ENCODE measurements at places on chromosomes 2 and 18.
A peak's percentile ranks its signal among the peaks of the same experiment; 100 is the strongest.

DNA sequence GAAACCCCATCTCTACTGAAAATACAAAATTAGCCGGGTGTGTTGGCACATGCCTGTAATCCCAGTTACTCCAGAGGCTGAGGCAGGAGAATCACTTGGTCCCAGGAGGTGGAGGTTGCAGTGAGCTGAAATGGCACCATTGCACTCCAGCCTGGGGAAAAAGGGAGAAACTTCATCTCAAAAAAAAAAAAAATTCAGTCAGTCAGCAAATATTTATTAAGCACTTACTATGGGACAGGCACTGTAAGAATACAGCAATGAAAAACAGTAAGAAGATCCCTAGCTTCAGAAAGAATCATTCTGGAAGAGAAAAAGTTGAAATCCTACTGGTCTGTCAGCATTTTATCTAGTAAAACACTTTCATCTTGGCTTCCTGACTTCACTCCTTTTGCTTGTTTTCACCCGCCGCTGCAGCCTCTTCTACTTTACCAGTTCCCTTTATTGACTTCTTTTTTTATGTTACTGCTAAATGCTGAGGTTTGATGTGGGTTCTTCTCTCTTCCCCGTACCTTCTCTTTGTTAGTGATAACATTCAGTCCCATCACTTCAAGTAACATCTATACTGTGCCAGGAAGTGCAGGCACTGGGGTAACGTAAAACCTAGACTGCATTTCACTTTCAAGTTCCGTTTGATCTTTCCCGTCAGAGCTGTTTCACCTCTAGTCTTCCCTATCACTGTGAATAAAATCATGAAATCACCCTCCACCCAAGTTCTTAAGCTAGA lies 10.8 kb upstream of the TAF4B start:
- DNase-seq, result no peak

DNA sequence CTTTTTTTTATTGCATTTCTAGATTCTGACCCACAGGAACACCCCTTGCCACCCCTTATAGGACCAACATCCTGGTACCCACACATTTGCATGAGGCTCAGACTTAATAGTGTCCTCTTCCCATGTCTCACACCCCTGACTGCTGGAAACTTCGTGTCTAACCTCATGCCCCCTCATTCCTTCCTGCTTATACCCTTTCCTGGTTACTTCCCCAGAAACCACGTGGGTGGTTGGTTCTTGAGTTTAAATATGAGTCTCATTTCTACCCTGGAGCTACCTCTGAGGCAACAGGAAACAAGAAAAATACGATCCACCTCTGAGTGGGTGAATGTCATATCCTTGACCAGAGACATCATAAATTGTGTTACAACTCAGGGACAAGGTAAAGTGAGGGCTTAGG lies 1.6 kb downstream of the TNP1 start:
- no peak for DNase-seq

- no peak for DNase-seq
Observed at GRCh38 chr18:12258719-12259705, 4.9 kb downstream of the CIDEA start.

DNA sequence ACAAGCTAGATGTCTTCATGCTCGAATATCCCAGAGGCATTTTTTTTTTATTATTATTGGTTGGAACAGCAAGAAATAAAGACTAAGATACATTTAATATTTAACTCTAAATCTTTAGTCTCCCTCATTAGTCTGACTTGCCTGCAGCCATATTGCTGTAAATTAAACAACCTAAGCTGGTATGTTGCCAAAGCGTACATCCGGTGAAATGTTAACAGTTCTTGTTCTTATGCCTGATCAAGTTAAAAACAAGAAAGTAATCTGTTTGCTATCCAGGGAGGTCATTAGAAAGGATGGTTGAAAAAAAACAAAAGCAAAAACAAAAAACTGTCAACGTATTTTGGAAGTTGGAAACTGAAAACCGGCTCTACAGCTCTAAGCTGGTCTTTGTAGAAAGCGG lies 125.9 kb upstream of the NABP1 start:
- peak; percentile 94 for DNase-seq

- DNase-seq, result no peak
Observed at GRCh38 chr2:225916692-225917091, 517.2 kb downstream of the NYAP2 start.

- DNase-seq, result no peak
Observed at GRCh38 chr2:239055756-239056493, 208.0 kb downstream of the TWIST2 start.

DNA sequence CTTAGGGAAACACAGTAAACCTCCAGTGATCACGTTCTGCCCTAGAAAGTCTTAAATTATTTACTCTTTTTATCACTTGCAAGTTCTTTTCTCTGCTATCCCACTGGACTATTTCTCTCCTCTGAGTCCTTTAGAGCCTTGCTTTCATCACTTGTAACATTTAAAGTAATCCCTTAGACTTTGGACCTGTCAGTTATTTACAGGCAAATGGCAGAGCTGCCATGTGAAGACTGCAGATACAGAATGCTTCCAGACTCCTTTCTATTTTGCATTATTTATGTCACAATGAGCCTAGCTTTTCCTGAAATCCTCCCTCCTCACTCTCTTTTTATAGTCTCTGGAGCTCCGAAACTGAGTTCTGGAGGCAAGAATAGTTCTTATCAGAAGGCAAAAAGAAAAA lies 325.6 kb upstream of the TRIB2 start:
- DNase-seq, result no peak

DNA sequence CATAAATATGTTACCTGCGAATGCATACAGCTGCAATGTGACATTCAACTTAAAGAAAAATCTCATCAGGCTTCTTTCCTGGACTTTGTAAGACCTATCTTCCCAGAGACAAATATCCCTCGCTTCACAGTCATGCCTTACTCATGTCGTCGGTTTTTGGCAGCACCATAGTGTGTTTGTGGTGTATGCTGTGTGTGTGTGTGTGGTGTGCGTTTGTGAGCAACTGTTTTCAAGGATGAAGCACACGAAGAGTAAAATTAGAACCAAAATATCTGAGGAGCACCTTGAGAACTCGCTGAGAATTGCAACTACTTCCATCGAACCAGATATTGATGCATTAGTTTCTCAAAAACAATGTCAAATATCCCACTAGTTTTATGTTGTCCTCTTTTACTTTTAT lies 56.9 kb downstream of the ASB1 start:
- no peak for DNase-seq

DNA sequence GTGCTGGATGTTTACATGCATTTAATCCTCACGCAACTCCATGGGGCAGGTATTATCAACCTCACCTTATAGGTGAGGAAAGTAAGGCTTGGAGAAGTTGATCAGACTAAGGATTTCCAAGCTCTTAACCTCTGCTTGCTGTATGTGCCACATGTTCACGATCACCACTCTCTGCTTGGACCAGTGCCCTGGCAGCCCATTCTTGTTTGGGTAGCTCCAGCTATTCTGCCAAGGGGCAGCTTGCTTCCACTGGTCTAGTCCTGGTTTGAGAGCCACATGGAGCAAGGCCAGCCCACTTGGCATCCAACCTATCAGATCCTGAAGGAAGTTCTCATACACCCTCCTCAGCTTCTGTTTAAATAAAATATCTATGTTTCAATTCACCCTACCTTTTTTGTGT lies 14.3 kb downstream of the PLB1 start:
- no peak for DNase-seq

DNA sequence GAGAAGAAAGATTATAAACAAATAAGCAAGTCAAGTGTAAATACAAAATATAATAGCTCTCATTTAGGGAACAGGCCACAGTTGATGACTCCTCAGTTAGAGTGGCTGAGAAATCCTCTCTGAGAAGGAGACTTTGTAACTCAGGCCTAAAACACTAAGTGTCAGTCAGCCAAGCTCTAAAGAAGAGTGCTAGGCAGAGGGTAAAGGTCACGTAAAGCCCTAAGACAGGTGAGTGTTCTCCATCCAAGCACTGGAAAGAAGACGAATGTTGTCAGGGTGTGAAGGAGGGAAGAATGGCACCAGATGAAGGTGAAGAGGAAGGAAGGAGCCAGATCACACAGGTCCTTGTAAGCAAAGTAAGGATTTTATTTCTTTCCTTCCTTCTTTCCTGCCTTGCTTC lies 24.3 kb downstream of the ERMN start:
- DNase-seq, result no peak

DNA sequence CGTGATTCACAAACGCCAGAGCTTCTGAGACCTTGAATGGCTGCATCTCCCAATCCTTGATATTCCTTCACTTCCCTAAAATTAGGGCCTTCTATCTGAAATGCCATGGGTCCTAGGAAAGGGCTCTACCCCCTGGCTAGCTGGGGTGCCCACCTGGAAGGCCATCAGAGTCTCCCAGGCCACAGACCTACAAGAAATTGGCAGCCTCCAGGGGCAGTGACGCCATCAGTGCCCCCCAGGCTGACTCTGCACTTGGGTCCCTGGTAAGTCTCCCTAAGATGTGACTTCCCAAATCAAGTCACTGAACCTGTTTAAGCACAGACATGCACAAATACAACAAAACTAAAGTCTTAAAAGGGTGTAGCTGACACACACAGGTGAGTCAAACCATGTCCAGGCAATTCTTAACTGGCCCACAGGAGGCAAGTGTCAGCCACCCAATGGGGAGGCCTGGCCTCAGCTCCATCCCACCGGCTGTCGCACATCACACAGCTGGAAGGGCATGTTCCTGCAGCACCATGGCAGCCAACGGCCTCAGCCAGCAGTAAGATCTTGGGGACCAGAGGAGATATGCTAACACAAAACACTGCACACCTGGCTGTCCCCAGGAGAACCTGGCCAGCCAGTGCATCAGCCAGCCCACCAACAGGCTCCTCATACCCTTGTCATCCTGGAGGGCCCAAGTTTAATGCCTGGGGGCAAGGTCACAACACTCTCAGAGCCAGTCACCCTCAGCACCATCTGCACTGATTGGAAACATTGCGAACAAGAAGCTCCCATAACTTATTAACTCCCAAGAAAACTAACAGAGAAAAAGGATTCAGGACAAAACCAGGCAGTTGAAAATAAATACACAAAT lies 5.2 kb downstream of the PARD6G start:
- DNase-seq, result no peak

GRCh38 chr2:84435345-84436025 lies 23.6 kb downstream of the SUCLG1 start:
- DNase-seq, result no peak

DNA sequence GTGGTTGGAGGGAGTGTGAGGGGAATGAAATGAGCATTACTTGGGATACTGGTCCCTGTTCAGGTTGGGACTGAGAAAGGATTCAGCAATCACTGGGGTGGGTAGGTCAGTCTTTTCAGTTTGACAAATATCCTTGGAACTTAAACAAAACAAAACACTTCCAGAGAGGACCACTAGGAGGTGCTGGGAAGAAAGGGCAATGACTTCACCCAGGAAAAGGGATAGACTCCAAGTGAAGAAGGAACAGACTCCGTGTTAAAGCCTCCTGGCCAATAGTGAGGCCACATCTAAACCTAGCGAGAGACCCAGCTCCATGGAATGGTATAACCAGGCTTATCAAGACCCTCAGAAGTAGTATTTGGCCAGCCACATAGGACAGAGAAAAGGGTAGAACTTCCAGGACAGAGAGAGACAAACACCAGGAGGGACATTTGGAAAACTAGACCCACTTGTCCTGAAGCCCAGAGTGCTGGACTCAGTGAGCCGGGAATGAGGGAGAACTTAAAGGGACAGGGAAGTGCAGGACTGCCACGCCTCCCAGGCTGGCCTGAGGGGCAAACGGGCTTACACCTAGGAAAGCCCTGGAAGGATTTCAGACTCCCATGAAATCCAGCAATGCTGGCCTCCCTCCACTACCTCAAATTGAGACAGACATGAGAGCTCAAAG lies 19.6 kb upstream of the KCNG3 start:
- DNase-seq, result no peak

GRCh38 chr2:127014630-127015029 lies 92.3 kb downstream of the BIN1 start:
- no peak for DNase-seq

- no peak for DNase-seq
Observed at GRCh38 chr2:173359231-173359630, 4.6 kb downstream of the CDCA7 start.

- DNase-seq, result no peak
Observed at GRCh38 chr2:66431846-66432587, 2.9 kb upstream of the MEIS1 start.

DNA sequence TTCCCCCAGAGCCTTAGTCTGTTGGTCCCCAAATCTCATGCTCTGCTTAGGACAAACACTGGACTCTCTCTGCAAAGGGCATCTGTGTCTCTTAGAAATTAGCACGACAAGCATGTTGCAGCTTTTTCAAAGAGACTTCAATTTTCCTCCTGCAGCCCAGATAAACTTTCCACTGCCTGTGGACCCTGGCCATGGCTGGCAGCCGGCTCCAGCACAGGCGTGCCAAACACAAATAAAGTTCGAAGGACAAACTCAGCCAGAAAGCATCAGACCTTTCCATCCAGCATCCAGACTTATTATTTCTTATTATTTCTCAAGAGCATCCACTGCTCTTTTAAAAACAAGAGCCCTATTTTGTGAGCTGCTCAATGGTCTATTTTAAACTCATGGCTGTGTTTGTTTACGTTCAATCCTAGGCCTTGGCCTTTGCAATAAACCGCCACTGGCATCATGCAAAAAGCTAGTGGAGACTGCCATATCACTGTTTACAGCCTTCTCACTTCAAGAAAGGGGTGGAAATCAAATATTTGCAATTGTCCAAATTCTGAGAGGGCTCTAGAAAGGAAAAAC lies 300.8 kb downstream of the BCL11A start:
- DNase-seq, result no peak
